SK-N-DZ (cell line): ENCODE measurements at places on chromosomes 16 and 17.

GRCh38 chr17:57408071-57408811 lies 151.9 kb downstream of the MSI2 start:
- no peak for DNase-seq

DNA sequence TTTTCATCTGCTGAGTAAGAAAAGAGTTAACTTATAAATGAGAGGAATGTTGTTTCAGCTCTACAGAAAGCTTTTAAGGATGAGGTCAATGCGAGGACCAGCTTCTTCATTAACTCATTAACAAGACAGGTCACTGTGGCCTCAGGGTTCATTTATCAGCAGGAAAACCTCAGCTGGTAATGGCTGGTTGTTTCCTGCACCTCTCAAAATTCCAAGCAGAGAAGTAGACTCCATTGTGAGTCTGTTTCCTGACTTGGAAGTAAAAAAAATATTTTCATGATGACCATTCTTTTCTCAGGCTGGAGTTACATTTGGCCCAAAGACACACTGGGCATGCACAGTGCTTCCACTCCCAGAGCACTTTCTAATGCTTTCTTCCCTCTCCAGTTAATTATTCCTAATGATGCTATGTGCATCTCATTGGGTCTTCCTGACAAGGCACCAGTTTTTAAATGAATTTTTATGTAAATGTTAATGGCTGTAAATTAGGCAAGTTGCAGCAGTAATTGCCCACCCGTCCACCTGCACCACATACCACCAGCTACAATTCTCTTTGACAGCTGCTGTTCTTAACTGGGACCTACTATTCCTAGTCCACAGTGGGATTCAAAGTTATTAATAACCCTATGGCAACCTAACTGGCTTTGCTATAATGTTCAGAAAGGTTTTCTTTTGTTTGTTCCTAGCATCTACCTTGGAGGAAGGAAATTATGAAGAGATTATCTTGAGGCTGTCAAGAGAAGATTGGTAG lies 89.5 kb upstream of the BCAR1 start:
- no peak for DNase-seq

DNA sequence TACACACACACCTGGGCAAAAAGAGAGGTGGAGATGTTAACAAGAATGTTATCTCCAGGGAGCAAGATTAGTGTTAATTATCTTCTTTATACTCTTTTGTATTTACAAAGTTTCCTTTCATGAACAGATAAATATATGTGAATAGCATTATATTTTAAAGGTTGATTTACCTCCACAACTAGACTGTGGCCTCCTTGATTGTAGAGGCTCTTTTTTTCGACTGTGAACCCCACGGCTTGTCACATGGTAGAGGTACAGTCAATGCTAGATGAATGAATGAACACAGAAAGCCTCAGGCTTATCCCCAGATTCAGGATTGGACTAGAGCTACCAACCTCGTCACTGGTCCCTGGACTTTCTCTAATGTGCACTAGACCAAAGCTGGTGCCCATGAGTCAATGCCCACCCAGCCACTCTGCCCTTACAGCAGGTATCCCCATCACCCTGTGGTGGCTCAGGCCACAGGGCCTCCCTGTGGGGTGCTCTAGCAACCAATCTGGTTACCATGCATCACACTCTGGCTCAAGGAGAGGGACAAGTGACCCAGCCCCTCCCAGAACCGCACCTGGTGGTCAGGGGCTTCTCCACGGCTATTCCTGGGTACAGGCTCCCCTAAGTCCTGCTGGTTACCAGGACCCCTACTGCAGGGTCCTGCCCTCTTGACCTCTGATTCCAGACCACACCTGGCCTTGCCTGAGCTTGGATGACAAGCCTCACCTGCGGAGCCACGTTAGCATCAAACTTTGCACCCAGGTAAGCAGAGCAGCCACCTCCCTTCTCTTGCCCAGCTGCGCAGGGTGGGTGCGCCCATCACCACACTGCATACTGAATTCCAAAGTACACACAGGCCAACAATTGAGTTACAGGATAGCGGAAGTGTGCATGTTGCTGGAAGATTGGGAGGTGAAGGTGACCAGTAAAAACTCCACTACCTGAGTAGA lies 101.0 kb downstream of the CDYL2 start:
- no peak for DNase-seq

- no peak for DNase-seq
Measured at GRCh38 chr16:89040391-89040790, 53.3 kb upstream of the ACSF3 start.

GRCh38 chr17:68498479-68499326 lies 13.5 kb upstream of the PRKAR1A start:
- DNase-seq = no peak

DNA sequence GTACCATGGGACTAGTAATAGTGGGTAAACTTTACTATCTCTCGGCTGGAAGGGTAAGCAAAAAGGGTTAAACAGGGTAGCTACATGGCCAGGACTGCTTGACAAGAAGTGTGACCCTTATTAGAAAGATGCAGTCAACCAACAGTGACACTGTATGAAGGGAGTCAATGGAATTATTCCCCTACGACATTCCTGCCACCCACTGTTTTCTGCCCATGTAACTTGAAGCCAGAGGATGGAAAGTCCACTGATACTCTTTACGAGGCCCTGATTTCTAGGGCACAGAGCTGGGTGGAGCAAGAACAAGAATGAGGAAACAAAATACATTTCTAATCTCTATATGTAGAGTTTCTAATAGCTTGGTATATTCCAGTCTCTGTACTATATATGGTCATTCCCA lies 1102.5 kb downstream of the CDH11 start:
- DNase-seq = no peak

GRCh38 chr17:68356520-68356919 lies 65.2 kb downstream of the ARSG start:
- no peak for DNase-seq

- peak; percentile 77 for DNase-seq
Measured at GRCh38 chr17:40355123-40355803, 9.3 kb downstream of the GJD3 start.

- DNase-seq = no peak
Measured at GRCh38 chr16:55905651-55906050, 30.5 kb upstream of the CES5A start.

- no peak for DNase-seq
Measured at GRCh38 chr17:81111066-81111465, 54.2 kb upstream of the PVALEF start.

GRCh38 chr17:17356931-17357270 lies 53.7 kb downstream of the NT5M start:
- DNase-seq = no peak

DNA sequence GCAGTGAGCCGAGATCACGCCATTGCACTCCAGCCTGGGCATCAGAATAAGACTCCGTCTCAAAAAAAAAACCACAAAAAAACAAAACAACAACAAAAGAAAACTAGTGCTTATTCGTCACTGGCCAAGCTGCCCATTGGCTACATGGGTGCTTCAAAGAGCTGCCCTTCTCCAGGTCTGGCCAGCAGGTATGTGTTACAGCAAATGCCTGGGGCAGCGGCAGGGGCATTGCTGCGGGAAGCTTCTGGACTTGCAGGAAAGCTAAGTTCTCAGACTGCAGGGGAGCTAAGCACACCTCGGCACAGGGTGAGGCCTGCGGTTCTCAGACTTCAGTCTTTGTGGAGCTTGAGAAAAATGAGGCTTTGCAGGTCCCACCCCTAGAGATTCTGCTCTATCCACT lies 4.1 kb upstream of the STH start:
- DNase-seq = no peak

- no peak for DNase-seq
Measured at GRCh38 chr17:14197057-14197456, 39.6 kb downstream of the CDRT15 start.

- DNase-seq = no peak
Measured at GRCh38 chr17:3693829-3694231, 2.1 kb downstream of the P2RX5 start.

DNA sequence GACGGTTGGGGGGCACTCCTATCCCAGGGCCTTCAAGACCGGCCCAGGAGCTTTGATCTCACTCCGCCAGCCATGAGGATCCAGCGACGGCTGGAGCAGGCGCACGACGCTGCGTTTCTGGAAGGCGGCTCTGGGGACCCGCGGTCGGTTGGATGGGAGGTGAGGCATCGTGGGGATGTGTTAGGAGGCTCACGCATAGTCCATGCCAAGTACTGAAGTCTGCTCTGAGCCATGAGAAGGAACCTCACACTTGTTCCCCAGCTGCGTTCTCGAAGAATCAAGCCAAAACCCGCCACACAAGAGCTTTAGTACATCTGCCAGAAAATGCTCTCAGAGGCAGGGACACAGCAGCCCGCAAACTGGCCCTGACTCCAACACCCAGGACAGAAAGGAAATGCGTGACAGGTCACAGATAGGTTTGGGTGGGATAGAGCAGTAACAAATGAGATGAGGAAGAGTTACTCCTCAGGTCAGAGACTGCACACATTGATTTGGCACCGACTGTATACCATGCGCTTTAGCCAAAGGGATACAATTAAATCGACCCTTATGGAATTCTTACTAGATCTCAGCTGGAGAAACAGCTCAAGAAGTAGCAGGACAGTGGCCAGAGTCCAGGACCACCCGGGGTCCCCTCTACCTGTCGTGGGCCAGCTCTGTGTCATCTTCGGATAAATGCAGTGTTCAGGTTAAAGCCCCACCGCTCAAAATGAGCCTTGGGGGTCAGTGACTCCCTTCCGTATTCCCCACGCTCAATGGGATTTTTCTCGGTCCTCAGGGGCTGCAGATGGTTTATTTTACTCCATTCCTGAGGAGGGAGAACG lies 6.7 kb upstream of the GSG1L start:
- DNase-seq = no peak

- DNase-seq = no peak
Measured at GRCh38 chr16:48932216-48932855, 322.4 kb upstream of the N4BP1 start.

GRCh38 chr16:76265434-76266045 lies 11.7 kb upstream of the CNTNAP4 start:
- peak; percentile 63 for DNase-seq

GRCh38 chr17:30278032-30278431 lies 13.7 kb downstream of the BLMH start:
- DNase-seq = peak; percentile 51

GRCh38 chr16:23486480-23486879 lies 23.8 kb downstream of the GGA2 start:
- DNase-seq = no peak

DNA sequence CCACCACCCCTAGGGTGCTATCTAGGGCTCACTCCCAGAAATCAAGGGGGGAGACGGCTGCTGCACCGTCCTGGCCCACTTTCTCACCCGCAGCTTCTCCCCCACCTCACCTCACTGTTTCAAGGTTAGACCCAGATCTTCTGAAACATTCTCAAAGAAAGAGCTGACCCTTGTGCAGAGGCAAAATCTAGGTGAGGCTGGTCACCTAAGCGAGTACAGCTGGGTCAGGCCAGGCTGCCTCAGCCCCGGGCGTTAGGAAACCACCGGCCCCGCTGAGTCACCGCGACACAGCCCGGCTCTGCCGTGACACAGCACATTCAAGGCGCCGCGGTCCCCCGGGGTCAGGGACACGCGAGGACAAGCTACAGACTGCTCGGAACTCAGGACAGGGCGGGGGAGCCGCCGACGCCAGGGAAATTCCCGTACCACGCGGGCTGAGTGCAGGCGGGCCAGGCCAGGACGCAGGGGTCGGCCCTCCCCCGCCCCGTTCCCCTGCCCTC lies 27.1 kb downstream of the GNPTG start:
- peak; percentile 32 for DNase-seq

DNA sequence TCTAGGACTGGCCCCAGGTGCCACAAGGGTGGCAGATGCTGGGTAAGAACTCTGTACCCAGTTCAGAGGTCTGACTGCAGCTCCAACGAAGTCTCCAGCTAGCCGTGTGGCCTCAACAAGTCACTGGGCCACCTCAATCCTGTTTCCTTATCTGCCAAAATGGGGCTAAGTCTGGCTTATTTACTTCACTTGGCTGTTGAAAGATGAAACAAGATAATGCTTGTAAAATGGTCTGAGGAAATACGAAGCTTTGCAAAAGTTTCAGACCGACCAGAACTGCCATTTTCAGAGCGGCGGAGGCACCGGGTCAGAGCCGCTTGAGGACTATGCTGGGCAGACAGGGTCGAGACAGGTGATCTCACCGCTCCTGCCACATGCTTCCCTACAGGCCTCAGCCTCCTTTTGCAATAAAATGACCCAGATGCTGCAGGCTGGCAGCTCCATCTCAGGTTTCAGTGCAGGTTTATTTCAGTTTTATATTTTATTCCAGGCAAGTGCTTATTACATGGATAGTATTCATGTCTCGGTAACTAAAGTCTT lies 17.2 kb downstream of the MNT start:
- DNase-seq = no peak

DNA sequence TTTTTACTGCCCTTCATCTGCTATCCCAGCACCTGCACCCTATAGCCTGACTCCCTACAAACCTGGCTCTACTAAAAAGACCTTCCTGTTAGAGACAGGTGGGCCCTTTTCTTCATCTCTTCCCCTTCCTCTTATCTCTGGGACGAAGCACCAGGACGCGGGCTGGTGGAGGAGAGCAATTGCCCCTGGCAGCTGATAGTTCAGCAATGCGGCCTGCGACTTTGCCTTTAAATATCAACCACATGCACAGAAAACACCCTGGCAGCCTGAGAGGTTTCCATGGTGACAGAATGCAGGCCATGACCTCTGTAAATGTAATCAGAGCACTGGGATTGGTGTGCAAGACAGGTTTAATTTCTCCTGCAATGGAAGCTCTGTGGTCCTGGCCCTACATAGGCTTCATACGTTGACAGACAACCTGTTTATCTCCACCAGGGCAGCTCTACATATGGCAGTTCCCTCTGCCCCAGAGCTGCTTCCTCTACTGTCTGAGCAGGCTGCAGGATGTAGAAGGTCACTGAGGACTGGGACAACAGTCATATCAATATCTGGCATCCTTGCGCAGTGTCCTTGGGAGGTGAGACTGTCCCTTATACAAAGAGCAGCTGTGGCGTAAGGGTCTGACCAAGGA lies 10.0 kb upstream of the SKAP1 start:
- DNase-seq = peak; percentile 38

- peak; percentile 55 for DNase-seq
Measured at GRCh38 chr17:7133424-7133823, 18.8 kb upstream of the ASGR2 start.

GRCh38 chr17:44081681-44082080 lies 11.1 kb downstream of the G6PC3 start:
- DNase-seq = no peak

DNA sequence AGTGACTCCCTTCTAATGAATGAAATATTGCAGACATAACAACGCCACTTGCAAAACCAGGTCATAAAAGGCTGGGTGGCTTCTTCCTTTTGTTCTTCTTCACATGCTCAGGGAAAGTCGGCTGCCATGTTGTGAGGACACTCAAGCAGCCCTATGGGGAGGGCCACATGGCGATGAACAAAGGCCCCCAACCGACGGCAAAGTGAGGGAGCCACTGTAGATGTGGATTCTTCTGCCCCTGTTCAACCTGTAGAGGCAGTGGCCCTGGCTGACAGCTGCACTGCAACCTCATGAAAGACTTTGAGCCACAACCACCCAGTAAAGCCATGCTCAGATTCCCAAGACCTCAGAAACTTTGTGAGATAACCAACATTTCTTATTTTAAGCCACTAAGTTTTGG lies 203.5 kb upstream of the TNRC6C start:
- DNase-seq = no peak
